ENCODE measurements at places on chromosomes 1 and 21.

- no peak for DNase-seq
These were observed 532 bp upstream of the MANEAL start for GRCh38 chr1:37792943-37793686.

GRCh38 chr1:218705391-218705790 is 360.3 kb downstream of the TGFB2 start:
- DNase-seq = no peak

DNA sequence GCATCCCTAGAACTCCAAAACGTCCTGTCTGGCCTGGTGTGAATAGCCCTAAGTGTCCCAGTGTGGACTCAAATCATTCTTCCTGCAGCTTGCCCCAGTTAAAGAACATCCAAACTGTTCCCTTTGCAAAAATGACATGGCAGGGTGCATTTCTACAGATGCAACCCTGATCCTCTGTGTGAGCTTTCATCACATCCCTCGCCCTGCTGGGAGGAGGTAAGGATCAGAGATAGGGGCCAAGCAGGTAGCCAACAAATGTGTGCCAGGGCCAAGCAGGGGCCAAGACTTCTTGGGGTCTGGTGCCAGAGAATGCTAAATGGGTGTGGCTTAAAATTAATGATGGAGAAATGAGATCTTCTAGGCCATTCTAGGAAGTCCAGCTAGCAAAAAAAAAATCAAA is 27.1 kb upstream of the MPZL1 start:
- DNase-seq = no peak

DNA sequence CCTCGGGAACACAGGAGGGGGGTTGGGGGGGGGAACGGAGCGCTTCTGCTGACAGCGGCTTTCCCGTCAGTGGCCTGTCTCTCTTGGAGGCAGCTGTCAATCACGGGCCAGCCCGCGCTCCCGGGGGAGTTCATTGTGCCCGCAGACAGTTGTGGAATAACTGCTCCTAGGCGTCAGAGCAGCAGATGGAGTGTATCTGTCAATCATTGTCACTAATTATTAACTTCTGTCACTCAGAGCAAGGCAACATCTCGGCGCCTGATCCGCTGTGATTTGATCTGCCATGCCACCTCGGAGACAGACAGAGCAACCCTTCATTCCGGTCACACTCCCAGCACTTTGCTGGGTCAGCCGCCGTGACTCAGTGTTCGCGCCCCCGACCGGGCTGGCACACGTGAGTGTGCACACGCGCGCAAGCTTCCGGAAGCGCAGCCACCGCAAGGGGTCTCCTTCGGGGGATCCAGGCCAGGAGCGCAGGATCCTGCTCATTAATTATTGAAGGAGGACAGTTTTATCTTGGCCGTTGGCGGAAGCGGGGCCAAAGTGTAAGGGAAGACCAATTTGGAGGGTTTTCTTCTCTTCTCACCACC is 75.8 kb downstream of the RRAGC start:
- DNase-seq = no peak

GRCh38 chr1:92310185-92310597 is 11.3 kb downstream of the RPAP2 start:
- no peak for DNase-seq
